ENCODE measurements at places on chromosomes 1 and 21.

GRCh38 chr1:147505568-147505967 lies 35.7 kb upstream of the BCL9 start:
- no peak for DNase-seq

DNA sequence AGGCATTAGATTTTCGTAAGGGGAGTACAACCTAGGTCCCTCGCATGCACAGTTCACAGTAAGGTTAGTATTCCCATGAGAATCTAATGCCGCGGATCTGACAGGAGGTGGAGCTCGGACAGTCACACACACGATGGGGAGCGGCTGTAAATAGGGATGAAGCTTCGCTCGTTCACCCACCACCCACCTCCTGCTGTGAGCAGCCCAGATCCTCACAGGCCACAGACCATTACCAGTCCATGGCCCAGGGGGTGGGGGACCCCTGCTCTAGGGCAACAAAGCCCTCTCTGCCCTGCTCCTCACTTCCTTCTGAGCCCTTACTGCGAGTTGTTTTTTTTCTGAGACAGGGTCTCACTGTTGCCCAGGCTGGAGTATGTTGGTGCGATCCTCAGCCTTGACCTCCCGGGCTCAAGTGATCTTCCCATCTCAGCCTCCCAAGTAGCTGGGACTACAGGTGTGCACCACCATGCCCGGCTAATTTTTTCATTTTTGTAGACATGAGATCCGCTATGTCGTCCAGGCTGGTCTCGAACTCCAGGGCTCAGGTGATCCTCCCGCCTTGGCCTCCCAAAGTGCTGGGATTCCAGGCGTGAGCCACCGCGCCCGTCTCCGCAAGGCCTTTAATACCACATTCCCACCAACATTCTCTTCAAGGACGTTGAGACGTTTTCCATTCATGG lies 21.3 kb downstream of the TRPM2 start:
- DNase-seq = no peak

- no peak for DNase-seq
These were observed 44.2 kb downstream of the MTF2 start for GRCh38 chr1:93123201-93123783.

- no peak for DNase-seq
These were observed 35.8 kb downstream of the LDLRAD1 start for GRCh38 chr1:53982034-53982762.

GRCh38 chr1:202671399-202671798 lies 38.9 kb downstream of the SYT2 start:
- no peak for DNase-seq

DNA sequence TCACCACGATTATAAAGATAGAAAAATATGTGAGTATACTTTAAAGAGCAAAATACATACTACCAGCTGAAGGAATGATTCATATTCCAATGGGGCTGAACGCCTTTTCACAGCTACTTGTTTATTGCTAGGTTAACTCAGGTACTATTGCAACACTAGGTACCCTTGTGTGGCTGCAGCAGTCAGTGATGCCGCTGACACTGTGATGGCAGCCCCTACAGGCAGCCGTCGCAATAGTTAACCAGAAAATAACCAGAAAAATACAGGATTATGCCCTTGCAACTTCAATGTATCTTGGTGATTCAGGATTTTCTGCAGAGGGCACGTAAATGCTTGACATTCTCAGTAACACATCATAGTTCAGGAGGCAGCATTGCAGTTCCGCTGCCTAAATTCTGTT lies 1.6 kb upstream of the MARK1 start:
- DNase-seq = no peak

- DNase-seq = no peak
These were observed 60.1 kb upstream of the ABCG1 start for GRCh38 chr21:42158846-42159245.

DNA sequence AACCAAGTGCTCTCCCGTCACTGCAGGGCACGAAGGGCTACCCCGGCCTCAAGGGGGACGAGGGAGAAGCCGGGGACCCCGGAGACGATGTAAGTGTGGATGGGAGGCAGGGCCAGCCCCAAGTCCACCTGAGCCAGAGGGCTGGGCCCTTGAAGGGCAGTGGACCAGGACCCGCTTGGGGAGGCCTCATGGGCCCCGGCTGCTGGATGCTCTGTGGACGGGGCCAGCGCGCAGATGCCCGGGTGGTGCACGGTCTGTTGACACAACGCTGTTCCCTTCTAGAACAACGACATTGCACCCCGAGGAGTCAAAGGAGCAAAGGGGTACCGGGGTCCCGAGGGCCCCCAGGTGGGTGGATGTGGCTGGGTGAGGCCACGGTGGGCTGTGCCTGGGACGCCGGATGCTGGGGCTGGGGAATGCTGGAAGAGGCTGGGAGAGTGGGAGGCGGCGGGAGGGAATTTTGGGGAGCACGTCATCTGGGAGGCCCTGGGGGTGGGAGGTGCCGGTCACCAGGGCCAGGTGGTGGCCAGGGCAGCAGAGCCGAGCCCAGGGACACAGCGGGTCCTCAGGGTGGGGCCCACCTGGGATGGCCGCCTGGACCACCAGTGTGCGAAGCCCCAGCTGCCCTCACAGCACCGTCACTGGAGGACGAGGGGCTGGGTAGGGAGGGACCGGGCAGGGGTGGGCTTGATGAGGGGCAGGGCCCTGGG lies 17.5 kb downstream of the COL6A1 start:
- DNase-seq = no peak

- no peak for DNase-seq
These were observed 327.0 kb upstream of the DUSP10 start for GRCh38 chr1:222068937-222069336.

DNA sequence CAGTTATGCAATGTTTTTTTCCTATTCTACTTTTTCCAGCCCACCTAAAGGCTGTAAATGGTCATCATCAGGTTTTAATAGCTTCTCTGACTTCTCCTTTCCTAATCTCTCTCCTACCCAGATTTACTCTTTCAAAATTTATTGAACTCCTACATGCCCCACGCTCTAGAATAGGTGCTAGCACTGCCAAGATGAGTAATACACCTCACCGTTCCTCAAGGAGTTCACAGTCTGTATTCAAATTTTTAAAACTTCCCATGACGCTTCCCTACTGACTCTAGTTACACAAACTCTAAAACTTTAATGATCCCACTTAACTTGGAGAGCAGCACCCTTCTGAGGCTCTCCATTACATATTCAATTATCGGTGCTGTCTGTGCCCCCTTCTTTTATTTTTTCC lies 51.6 kb downstream of the ALG14 start:
- no peak for DNase-seq

DNA sequence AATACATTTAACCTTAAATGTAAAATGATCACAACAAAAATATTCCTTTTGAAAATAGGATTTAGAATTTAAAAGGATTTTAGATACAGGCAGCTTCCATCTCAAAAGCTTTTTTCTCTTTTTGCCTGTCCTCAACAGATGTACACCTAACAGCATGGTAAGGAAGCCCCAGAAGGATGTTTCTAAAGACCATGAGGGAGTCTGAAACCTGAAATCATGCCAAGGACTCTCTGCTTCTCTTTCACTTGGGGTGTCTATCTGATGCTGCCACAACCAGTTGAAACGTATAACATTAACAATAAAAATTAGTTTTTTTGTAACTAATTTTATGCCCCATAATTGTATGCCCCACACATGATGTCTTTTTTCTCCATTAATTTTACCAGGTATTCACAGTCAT lies 5.4 kb upstream of the ZNF281 start:
- DNase-seq = no peak

DNA sequence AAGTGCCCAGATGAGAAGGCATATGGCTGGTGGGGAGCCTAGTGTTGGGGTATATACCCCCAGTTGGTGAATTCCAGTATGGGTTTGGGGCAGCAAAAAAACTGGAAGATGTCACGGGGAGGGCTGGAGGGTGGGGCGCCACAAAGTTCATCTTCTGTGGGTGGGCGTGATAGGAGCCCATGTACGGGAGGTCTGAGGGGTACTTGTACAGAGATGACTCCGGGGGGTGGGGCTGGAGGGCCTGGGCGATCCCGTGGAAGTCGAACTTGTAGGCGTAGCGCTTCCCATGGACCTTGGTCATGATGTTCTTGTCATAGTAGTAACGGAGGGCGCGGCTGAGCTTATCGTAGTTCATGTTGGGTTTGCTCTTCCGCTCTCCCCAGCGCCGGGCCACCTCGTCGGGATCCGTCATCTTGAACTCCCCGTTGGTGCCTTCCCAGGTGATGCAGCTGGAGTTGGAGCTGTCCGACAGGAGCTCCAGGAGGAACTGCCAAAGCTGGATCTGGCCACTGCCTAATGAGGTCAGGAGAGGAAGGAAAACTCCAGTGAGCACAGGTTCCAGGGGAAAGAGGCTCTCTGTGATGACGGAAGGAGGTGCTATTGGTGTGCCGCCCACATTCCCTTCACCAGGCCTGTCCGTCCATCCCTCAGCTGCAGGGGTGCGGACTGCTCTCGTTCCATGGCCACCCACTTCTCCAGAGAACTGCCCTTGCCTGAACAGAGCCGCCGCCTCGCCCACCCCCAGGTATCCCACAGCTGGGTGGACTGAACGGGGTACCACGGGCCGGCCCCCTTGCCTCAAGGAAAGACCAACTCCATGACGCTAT lies 114.7 kb downstream of the ERG start:
- no peak for DNase-seq

GRCh38 chr21:44854391-44854663 lies 19.2 kb downstream of the PTTG1IP start:
- DNase-seq = peak; percentile 76

- no peak for DNase-seq
These were observed 59.3 kb downstream of the NOS1AP start for GRCh38 chr1:162128693-162129356.

DNA sequence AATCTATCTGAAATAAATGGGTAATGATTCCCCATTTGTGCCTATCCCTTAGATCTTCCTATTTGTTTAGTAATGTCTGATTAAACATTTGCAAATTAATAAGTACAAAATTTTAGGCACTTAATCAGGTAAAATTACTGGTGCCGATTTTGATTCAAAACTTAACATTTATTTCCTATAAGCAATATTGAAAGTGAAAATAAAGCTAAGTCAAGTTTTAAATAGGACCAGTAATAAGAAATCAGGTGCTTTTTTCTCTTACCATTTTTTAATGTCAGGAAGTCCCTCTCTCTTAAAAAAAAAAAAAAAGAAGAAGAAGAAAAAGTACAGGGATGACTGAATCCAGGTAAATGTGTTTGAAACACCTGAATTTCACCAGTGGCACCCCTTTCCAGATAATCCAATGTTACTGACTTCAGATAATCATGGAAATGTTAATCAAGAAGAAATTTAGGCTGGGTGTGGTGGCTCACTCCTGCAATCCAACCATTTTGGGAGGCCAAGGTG lies 836 bp upstream of the GBP4 start:
- no peak for DNase-seq

GRCh38 chr1:232554409-232554808 lies 75.5 kb downstream of the SIPA1L2 start:
- no peak for DNase-seq

DNA sequence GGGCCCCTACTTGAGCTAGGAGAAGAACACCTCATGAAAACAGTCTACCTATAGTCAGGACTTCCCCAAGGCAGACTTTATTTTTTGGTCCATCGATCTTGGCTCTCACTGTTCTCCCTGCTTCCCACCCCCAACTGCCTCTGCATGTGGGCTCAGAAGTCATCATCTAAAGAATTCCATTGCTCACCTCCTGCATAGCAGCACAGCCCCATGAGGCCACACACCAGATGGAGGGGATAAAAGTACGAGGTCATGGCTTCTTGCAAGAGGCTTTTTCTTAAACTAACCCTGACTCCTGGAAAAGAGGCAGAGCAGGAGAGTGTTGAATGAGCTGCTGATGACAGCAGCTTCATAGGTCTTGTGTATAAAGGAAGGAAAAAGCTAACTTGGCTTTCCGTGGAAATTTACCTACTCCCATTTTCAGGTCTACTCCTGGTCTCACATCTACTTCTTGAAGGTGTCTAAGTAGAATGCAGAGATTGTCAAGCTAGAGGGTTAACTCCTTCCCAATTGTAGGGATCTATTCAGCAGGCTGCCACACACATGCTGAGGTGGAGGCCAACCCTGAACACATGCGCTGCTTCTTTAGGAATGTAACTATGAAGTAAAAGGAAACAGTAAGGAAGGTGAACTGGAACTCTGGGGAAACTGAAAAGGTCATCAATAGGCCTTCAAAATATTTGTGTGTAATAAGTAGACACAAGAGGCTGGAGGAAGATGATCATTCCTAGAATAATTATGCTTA lies 18.7 kb downstream of the WNT2B start:
- no peak for DNase-seq

DNA sequence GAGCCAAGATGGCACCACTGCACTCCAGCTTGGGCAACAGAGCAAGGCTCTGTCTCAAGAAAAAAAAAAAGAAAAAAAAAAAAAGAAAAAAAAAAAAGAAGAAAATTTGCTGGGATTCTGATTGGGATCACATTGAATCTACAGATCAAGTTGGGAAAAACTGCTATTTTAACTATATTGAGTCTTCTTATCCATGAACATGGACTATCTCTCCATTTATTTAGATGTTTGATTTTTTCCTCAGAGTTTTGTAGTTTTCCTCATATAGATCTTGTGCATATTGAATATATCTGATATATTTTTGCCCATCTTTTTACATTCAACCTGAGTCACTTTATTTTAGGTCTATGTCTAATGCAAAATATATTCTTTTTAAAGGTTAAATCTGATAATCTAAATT lies 58.3 kb upstream of the B3GALNT2 start:
- DNase-seq = no peak

- no peak for DNase-seq
These were observed 61.8 kb upstream of the DISP3 start for GRCh38 chr1:11417162-11417561.

GRCh38 chr1:176225479-176225875 lies 18.4 kb upstream of the COP1 start:
- no peak for DNase-seq

- DNase-seq = no peak
These were observed 63.5 kb upstream of the OLIG2 start for GRCh38 chr21:32962268-32962667.

- no peak for DNase-seq
These were observed 10.1 kb downstream of the KRTAP22-2 start for GRCh38 chr21:30580132-30580531.

DNA sequence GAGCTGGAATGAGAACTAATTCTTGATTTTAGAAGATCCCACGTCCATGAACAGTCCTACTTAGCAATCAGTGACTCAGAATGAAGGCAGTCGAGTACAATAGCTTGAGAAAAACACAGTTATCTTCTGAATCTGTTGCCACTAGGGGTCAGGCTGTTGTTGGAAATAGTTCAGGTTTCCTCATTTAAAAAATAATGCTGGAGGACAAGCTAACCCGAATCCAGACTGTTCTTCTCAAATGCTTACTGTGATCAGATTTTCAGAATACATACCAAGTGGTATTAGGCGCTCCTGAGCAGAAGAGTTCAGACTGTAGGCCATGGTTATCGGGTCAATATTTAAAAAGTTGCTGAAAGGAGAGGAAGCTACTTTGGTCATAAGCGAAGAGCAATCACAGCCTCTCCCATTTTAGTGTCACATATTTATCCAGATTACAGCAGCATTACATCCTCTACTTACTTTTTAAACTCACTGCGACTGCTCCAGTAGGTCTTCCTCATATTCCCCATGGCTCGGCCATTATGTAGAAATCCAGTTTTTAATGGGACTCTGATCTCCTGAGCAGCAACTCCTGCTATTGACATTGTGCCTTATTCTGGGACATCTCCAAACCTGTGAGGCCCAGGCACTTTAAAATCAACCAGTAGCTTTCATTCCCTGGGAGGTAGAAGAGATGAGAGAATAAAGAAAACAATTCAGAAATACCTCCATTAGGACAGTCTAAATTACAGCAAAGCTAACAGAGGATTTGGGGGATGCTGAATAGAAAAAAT lies 10.9 kb downstream of the ERRFI1 start:
- no peak for DNase-seq

GRCh38 chr21:39004634-39005501 lies 178.4 kb downstream of the PSMG1 start:
- no peak for DNase-seq
